ENCODE measurements at places on chromosomes 6 and 20.

DNA sequence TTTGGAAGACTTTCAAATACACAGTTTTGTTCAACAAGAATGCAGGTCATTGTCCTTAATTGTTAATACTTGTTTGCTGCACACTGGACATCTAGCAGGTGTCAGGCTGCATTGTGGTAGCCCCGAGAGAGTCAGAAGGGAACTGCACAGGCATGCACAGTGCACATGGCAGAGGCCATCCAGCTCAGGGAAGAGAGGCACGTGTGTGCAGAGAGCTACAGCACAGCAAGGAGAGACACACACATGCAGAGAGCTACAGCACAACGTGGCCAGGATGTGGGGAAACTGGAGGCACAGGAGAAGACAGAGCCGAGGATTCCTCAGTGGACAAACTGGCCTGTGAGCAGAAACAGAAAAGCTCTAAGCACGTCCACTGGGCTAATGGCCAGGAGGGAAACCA, 272.0 kb downstream of the SMOC2 start:
- no peak for DNase-seq

- DNase-seq = no peak
Observed at GRCh38 chr6:19880066-19880465, 42.9 kb downstream of the ID4 start.

- DNase-seq = no peak
Observed at GRCh38 chr6:146851837-146852236, 253.1 kb downstream of the ADGB start.

DNA sequence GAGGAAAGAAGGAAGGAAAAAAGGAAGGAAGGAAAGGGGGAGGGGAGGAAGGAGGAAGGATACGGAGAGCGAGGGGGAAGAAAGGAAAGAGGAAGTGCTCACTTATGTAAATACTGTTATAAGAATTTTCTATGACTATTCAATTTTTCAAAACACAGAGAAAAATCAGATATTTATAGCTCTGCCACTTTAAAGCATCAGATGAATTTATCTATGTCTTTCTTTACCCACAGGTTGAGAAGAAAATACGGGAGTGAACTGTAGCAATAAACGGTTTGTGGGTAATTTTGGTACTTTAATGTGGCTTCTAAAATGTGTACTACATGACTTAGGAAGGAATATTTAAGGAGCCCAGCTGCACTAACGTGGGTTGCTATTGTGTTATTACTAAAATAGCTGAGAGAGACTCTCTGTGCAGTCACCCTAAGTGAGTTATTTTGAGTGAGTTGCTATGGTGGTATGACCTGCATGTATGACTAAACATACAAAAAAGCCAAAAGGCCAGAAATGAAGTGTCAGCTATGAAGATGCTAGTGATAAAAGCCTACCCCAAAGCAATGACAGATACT, 225.5 kb downstream of the SOD2 start:
- DNase-seq = no peak

GRCh38 chr20:61879694-61880093, 186.0 kb downstream of the TAF4 start:
- no peak for DNase-seq

DNA sequence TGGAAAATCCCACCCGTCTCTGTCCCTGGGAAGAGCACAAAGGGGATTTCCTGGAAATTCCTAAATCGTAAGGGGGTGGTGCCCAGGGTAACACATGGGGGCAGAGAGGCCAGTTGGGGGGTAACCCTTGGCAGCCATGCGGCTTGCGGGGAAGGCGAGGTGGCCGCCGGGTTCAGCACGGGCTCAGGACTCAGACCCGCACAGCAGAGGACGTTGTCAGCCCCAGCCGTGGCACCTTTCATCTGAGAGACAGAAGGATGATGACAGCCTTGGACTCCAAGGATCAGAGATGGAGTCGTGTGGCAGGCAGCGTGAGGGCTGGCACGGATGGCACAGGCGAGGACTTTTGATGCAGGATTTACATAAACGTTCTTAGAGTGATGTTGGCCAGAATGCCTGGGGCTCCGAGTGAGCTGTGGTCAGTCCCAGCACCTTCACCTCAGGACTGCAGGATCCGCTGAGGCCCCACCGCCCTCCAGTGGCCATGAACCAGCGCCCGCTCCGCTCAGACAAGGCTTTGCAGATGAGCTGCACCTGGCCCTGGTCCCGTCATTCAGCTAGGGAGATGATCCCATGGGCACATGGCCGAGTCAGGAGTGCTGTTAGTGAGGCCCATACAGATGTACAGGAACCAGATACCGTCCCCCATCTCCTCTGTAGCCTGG, 190.3 kb downstream of the TAF4 start:
- no peak for DNase-seq

DNA sequence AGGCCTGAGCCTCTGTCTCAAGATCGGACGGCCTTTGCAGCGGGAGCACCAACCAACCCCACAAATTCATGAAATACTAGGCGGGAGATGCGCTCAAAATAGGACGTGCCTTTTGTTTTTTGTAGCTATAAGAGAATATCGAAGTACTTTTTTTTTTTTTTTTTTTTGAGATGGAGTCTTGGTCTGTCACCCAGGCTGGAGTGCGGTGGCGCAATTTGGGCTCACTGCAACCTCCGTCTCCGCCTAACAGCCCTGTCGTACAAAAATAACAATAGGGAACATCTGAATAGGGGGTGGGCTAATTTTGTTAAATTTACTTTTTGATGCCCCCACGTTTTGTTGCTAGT, 5.9 kb upstream of the TUBB2A start:
- no peak for DNase-seq

GRCh38 chr20:38986663-38987062, 24.5 kb downstream of the DHX35 start:
- no peak for DNase-seq

- no peak for DNase-seq
Observed at GRCh38 chr6:156857573-156857972, 80.4 kb downstream of the ARID1B start.

GRCh38 chr6:124963831-124964763, 1.9 kb downstream of the RNF217 start:
- no peak for DNase-seq

- DNase-seq = no peak
Observed at GRCh38 chr6:119476554-119476953, 127.0 kb upstream of the MAN1A1 start.

DNA sequence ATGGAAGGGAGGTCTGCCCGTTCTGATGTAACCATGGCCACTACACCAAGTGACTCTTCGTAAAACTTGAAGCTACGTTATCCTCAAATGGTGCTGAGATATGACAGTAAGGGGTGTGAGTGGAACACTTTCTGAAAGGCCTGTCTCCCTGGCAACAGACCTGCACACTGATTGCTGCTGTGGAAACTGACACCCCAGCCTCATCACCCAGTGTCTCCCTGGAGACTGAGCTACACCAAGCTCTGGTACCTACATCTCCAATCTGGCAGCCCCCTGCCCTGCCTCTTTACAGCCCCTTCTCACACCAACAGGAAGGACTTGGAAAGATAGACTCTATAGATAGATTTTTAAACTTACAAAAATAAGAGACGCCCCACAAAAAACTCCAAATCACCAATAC, 13.2 kb downstream of the PI16 start:
- DNase-seq = no peak

All from CD4-positive, alpha-beta T cell (primary cell).